ENCODE measurements at places on chromosomes 11 and 22.

DNA sequence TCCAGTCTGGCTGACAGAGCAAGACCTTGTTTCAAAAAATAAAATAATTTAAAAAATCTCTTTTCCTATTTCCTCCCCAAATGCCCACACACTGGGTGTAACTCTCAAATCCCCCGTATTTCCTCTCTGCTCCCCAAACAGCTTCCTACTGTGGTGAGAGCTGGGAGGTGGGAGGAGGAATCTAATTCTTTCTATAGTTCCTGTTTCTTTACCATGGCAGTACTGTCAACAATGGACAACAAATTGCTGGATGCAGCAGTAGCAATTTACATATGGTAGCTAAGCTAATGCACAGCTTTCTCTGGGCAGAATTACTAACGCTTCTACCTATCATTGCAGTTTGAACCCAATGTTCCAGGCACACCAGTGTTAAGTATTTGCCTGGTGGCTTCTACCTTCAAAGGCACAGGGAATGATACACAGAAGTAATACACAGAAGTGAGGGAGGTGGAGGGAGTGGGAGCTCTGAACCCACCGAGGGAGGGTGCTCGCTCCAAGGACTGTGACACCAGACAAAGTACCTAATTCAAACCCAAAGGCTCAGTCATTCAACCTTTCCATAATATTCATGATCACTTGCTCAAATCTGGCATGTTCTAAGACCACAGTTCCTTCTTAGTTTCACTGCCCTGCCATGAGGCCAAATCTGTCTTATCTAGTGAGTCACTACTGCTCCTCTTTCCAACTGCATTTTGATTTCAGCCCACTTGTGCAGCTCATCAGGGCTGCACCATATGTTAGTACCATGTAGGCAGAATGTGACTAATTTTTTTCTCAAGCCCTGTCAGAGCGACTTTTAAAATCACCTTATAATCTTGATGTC is 37.9 kb downstream of the CELF1 start:
- no peak overlapping the region for H3K4me3 ChIP-seq
- DNase-seq, result no peak
- peaks cover 80% of the 10 kb centered on the region for H3K4me1 ChIP-seq
- no peaks in the 10 kb centered on the region for H3K27me3 ChIP-seq
- peak overlapping the region; percentile 64 for H3K27ac ChIP-seq

DNA sequence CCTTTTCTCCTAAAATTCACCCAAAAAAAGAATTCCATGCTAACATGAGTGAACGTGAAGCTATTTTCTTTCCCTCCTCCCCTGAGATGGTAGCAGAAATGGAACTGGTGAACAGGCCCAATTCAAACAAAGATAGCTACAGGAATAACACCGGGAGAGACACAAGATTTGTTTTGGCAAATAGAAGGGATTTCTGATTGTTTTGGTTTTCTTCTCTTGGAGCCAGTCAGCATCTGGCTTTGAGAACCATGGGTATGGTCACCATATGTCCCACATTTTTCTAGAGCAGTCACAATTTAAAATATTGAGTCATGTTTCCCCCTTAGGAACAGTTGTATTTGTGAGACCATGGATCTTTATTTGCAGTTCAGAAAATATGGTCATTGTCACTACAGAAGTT is 214.1 kb downstream of the FAM76B start:
- DNase-seq, result no peak
- H3K27me3 ChIP-seq, result no peaks in the 10 kb centered on the region
- H3K4me1 ChIP-seq, result no peaks in the 10 kb centered on the region
- H3K4me3 ChIP-seq, result no peak overlapping the region
- H3K27ac ChIP-seq, result no peak overlapping the region

- no peaks in the 10 kb centered on the region for H3K36me3 ChIP-seq
- H3K27ac ChIP-seq, result no peak overlapping the region
- no peaks in the 10 kb centered on the region for H3K4me1 ChIP-seq
- DNase-seq, result no peak
Measured at GRCh38 chr11:129425214-129425613, 49.6 kb downstream of the BARX2 start.

DNA sequence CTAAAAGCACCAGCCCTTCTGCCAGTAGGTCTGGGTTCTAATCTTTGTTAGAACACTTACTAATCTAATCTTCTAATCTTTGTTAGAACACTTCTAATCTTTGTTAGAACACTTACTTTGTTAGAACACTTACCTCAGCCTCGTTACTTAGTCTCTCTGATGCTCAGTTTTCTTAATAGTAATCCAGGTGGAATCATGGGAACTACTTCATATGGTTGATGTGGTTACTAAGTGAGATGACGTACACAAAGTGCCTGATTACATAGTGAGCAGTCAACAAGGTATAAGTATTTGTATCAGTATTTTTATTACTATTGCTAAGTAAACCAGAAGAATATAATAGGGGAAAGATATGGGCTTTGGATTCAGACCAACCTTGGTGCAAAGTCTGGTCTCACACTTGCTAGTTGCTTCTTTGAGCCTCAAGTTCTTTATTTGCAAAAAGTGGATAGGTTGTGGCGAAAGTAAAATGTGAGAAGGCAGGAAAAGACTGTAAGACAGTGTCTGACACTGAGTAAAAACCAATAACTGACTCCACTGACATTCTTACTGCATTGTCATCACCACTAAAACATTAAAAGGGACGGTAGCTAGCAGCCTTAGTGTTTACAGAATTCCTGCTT is 83.7 kb downstream of the TRAF6 start:
- H3K27me3 ChIP-seq, result no peaks in the 10 kb centered on the region
- no peak for DNase-seq
- H3K27ac ChIP-seq, result peak overlapping the region; percentile 31
- H3K36me3 ChIP-seq, result no peaks in the 10 kb centered on the region

DNA sequence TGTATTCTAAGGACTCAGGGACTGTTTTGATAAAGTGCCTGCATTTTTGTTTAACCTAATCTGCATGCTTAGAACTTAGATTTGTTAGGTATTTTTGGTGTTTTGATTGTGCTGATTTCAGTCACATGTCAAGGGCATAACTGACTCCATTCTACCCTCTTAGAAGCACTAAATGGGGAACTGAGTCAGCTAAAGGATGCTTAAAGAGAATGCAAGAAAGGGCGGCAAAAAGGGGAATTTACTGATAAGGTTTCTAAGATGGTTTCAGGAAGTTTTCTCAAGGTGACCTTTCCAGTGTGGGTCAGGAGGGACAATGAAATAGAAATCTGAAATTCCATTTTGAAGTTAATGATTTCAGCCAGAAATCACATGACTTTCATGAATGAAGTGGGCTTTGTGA is 43.0 kb downstream of the MMP20 start:
- no peak overlapping the region for H3K27ac ChIP-seq
- no peaks in the 10 kb centered on the region for H3K36me3 ChIP-seq
- no peaks in the 10 kb centered on the region for H3K27me3 ChIP-seq
- no peak overlapping the region for H3K4me3 ChIP-seq
- H3K4me1 ChIP-seq, result no peaks in the 10 kb centered on the region
- DNase-seq, result no peak

GRCh38 chr11:106904826-106905225 is 113.5 kb downstream of the GUCY1A2 start:
- H3K27ac ChIP-seq, result no peak overlapping the region
- no peaks in the 10 kb centered on the region for H3K36me3 ChIP-seq
- no peaks in the 10 kb centered on the region for H3K4me1 ChIP-seq
- H3K4me3 ChIP-seq, result no peak overlapping the region
- DNase-seq, result no peak

- H3K4me3 ChIP-seq, result no peak overlapping the region
- no peak overlapping the region for H3K27ac ChIP-seq
- DNase-seq, result no peak
Measured at GRCh38 chr11:70844387-70844786, 408.0 kb downstream of the SHANK2 start.

- peak overlapping the region; percentile 96 for H3K27ac ChIP-seq
- H3K36me3 ChIP-seq, result no peaks in the 10 kb centered on the region
- peak overlapping the region; percentile 78 for H3K4me3 ChIP-seq
Measured at GRCh38 chr11:78417888-78418583, 416 bp upstream of the GAB2 start.

DNA sequence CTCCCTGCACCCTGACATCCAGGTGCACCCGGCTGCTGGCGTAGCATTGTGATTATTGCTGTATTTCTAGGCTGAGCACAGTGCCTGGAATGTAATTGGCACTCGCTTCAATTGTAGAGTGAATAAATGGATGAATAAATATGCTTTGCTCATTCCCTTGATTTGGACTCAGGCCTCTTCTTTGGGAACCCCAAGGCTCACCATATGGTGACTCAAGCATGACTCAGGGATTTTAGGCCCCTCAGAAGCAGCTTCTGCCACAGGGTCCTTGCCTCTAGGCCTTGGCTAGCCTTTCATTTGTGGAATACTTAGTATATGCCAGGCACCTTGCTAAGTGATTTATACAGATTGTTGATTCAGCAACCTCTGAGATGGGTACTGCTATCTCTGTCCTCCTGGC is 78.9 kb downstream of the GRIK4 start:
- H3K27me3 ChIP-seq, result no peaks in the 10 kb centered on the region
- DNase-seq, result no peak
- no peaks in the 10 kb centered on the region for H3K4me1 ChIP-seq

DNA sequence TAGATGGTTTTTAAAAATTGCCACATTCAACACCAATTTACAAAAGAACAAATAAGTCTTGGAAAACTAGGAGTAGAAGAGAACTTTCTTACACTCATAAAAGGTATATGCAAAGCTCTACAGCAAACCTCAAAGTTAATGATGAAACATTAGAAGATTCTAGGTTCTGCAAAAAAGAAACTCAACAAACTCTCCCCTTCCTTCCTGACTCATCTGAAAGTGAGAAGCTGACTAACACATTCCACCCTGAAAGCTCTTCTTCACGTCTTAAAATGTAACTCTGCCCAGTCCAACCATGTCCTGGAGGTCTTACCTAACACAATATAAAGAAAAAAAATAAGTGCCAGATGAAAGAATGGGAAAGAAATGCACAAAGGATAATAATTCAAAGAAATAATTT is 218.9 kb upstream of the ISX start:
- H3K4me1 ChIP-seq, result no peaks in the 10 kb centered on the region
- DNase-seq, result no peak
- H3K4me3 ChIP-seq, result no peak overlapping the region
- H3K36me3 ChIP-seq, result no peaks in the 10 kb centered on the region

DNA sequence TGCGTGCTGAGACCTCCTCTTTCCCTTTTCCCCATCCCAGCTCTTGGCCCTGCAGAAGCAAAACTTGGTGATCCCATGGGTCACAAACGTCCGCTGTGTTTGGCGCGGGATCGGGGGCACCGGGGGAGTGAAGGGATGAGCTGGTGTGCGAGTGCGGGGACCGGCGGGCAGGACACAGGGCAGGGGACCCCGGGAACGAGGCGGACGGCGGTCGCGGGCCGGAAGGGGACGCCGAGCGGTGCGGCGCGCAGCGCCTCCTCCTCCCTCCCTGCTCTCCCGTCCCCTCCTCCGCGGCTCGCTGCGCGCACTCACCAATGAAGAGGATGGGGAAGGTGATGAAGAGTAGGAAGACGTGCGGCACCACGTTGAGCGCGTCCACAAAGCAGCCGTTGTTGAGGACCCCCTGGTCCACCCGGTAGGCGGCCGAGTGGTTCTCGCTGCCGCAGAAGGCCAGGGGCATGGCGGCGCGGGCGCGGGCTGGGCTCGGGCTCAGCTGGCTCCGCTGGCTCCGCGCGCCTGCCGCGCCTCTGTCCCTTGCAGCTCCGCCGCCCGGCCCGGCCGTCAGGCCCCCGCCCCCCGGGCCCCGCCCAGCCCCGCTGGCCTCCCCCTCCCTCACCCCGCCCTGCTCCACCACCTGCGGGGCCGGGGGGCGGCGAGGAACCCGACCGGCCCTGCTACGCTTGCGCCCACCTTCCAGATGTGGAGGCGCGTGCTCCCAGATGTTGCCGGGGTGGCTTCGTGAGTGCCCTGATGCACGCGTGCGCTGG is at the start of gene ABCC8:
ABCC8 (minus strand) TSS at position 529 of the 767 bp plus-strand sequence; CDS start at position 460, 69 bp downstream.
- no peaks in the 10 kb centered on the region for H3K36me3 ChIP-seq
- H3K4me3 ChIP-seq, result peak within 1 kb of the TSS; percentile 14
- no peaks in the 10 kb centered on the region for H3K4me1 ChIP-seq
- no peak for DNase-seq

- peak within 1 kb of the TSS; percentile 36 for H3K27ac ChIP-seq
- peaks cover 7% of the 10 kb centered on the region for H3K4me1 ChIP-seq
- H3K36me3 ChIP-seq, result no peaks in the 10 kb centered on the region
- peak within 1 kb of the TSS; percentile 47 for H3K4me3 ChIP-seq
- H3K27me3 ChIP-seq, result peaks cover 8% of the 10 kb centered on the region
Measured at GRCh38 chr11:6655790-6656583, at the start of gene DCHS1. DCHS1 (minus strand) TSS chr11:6655809; CDS start chr11:6641613, 14,196 bp downstream.

DNA sequence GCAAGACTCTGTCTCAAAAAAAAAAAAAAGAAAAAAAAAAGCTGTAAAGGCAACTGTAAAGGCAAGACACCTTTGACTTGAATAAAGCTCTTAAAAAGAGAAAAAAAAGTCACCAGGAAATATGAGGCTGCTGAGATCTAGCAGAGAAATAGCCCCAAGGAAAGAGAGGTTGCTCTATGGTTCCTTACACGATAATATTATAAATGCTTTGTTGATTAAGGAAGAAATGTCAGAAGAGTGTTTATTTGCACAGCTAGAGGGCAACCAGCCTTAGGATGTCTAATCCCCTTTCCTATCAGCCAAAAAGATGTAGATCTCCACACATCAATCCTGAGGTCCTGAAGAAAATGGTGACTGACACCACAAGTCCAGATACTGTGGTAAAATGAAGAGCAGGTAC is 32.0 kb downstream of the RBFOX2 start:
- peak overlapping the region; percentile 58 for H3K27ac ChIP-seq
- no peak overlapping the region for H3K4me3 ChIP-seq
- H3K36me3 ChIP-seq, result no peaks in the 10 kb centered on the region
- no peaks in the 10 kb centered on the region for H3K27me3 ChIP-seq
- peaks cover 22% of the 10 kb centered on the region for H3K4me1 ChIP-seq
- no peak for DNase-seq
